ENCODE measurements at places on chromosomes 7 and 10.

DNA sequence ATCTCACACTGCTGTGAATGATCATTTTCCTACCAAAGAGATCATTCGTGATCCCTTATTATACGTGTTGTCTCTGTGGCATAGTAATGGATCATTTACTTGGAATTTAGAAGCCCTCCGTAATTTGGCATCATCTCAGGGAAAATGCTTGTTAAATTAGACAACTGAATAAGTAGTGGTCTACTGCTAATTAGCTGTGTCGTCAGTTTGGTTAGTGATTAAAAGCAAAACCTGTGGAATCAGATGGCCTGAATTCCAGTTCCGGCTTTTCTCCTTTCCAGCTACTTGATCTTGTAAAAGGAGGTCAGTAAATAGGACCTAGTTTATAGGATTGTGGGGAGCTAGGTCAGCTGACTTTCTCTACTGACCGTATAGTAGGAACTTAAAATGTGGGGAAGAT lies 65.6 kb downstream of the RBM33 start:
- DNase-seq, result no peak

GRCh38 chr10:89242840-89243568 lies 8.6 kb downstream of the LIPA start:
- no peak for DNase-seq

- DNase-seq, result no peak
These were observed 36.7 kb downstream of the MPLKIP start for GRCh38 chr7:40097728-40098127.

GRCh38 chr10:95815701-95816240 lies 59.8 kb downstream of the ENTPD1 start:
- DNase-seq, result no peak

DNA sequence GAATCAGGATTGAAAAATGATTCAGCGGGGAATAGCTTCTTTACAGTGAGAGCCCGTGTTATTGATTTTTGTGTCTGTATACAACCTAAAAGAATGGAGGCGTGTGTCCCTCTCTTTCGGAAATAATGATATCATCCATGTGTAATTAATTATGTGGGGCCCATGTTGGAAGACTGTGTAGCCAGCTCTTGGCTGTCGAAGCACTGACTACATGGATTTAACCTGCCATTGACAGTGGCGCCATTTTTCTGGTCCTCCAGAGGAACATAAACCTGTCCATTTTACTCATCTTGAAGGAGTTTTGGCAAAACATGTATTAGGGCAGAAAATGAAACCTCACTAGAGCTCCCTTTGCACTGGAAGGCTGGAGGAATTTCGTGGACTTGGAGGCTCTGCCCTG lies 119.6 kb downstream of the ITIH5 start:
- DNase-seq, result no peak
